ENCODE measurements at places on chromosomes 3 and 15. TPM values are rescaled to one million over a fixed set of nuclear protein-coding genes. Genes with fewer than 3 reads are reported as not detected.

Gene GPR27
- total RNA-seq: 1.2 TPM

DNA sequence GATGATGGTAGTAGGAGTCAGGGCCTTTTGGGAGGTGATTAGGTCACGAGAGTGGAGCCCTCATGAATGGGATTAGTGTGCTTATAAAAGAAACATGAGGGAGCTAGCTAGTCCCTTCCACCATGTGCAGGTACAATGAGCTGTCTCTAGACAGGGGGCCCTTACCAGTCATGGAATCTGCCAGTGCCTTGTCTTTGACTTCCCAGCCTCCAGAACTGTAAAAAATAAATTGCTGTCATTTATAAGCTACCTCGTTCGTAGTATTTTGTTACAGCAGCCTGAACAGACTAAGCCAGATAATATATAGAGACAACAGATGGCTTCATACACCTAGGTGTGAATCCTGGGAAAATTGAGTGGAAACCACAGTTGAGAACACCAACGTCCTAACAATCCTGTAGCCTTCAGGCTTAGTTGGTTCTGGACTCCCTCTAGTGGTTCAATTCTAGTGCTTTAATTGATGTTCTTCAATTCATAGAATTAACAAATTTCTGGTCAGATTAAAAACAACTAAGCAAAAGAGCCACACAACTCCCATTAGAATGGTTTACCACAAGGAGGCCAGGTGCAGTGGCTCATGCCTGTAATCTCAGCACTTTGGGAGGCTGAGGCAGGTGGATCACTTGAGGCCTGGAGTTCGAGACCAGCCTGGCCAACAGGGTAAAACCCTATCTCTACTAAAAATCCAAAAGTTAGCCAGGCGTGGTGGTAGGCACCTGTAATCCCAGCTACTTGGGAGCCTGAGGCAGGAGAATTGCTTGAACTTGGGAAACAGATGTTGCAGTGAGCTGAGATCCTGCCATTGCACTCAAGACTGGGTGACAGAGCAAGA lies 21.3 kb upstream of the GATM start:
- no peak overlapping the region for H3K4me3 ChIP-seq
- no peaks in the 10 kb centered on the region for H3K36me3 ChIP-seq
- no peaks in the 10 kb centered on the region for H3K27me3 ChIP-seq
- no peak overlapping the region for H3K27ac ChIP-seq

DNA sequence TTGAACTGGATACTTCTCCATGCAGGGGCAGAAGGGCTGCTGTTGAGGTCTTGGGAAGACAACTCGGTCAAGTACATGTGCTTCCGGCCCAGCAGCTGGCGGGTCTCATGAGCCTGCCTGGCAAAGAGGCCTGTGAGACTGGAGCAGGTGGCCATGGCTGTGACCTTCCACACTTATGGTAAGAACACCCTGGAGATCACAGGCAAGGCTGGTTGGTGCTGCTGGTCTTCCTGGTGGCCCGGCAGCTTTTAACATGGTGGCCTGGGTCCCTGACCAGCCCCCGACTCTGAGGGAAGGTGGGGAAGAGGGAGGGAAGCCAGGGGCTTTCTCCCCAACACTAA lies 15.4 kb downstream of the CHRD start:
- H3K27me3 ChIP-seq: peaks cover 4% of the 10 kb centered on the region
- no peak overlapping the region for H3K4me3 ChIP-seq
- H3K36me3 ChIP-seq: no peaks in the 10 kb centered on the region
- H3K4me1 ChIP-seq: no peaks in the 10 kb centered on the region
- DNase-seq: no peak
- H3K27ac ChIP-seq: no peak overlapping the region

DNA sequence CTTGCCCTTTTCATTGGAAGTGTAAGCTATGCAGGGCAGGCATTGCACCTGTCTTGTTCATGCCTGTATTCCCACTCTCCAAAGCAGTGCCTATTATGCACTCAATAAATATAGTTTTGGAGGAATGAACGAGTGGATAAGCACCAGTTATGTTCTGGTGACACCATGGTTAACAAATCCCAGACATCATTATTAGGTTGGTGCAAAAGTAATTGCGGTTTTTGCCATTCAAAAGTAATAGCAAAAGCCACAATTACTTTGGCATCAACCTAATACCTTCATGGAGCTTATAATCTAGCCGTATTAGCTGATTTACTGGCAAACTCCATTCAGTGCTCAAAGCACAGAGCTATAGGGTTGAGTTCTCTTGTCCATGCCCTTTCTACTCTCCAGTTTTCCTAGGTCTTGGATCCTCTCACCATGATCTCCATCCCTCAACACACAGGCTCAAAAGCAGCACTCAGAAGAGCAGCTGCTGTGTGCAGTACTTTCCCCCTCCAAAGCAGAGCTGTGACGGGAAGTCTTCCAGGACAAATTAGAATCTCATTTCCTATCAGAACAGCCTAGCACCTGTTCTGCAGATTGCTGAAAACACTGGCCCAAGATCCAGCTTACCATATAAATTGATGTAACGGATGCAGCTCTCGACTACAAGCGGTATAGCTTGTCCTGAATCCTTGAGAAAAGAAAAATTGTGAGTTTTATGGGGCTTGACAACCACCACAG lies 63.2 kb upstream of the RAD18 start:
- no peaks in the 10 kb centered on the region for H3K4me1 ChIP-seq
- no peaks in the 10 kb centered on the region for H3K36me3 ChIP-seq
- H3K27ac ChIP-seq: no peak overlapping the region
- H3K27me3 ChIP-seq: no peaks in the 10 kb centered on the region
- no peak overlapping the region for H3K4me3 ChIP-seq
- no peak for DNase-seq

All from activated CD4-positive, alpha-beta memory T cell treated with anti-CD3 and anti-CD28 coated beads for 36 hours (primary cell).